Activated CD4-positive, alpha-beta T cell treated with anti-CD3 and anti-CD28 coated beads for 36 hours (primary cell): ENCODE measurements at places on chromosomes 5 and 9.

GRCh38 chr9:33318781-33319180, 28.5 kb downstream of the NFX1 start:
- DNase-seq: no peak

DNA sequence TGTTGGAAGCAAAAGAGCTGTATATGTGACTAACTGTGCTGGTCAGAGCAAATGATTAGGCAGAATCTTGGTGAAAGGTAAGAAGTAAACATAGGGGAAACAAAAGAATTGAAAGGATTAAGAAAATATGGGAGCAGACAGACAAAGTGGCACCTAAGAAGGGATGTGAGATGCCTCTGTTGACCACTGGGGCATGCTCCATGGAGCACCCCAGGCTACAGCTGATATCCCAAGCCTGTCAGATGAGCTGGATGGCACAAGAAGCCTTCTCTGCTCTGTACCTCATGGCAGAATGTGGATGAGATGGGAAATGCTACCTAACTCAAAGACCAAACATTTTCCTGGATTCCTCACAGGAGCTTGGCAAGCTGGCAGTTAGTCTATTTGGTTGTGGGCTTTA, 89.3 kb upstream of the SLIT3 start:
- no peak for DNase-seq

DNA sequence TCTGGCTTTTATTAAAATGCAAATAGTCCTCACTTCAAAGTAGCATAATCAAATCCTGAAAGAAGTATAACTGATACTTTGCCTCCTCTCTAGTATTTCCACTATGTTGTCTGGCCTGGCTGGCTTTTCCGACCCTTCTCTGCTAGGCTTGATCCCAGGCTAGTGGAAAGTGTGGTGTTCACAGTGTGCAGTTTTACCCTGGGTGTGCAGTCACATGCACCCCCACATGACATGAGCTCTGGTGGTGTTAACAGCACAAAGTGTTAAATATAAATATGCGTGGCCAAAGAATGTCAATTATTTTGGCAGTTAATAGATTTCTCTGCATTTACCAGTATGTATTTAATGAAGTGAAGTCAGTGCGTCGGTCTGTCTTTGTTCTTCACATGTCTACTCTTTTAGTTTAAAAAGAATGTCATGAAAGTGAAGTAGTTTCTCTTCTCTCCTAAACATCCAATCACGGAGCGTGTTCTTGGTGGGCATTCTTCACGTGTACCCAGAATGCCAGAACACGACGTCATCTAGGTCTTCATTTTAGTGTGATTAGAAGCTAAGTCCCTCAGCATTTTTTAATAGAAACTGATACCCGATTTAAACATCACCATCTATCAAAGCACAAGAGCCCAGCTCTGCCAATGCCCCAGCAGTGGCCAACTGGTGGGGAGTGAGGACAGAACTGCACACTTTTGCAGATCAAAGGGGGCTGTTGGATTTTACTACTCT, 286.4 kb downstream of the FANCC start:
- DNase-seq: no peak

- no peak for DNase-seq
Measured at GRCh38 chr5:59317774-59318205, 575.7 kb downstream of the PDE4D start.

DNA sequence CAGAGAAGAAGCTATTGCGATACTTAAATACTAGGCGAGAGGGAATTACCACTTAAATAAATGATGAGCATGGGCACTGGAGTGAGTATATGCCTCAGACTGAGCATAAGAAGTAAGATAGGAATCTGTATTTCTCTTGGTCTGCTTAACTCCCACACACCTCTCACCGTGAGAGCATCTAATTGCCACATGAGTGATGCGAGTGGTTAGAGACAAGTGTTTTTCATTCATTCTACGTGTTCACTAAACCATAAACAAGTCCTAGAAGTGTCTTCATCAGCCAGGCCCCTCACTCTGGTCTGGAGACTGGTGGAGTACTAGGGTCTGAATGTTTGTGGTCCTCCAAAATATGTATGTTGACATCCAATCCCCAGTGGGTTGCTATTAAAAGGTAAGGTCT, 150.2 kb upstream of the SLC12A2 start:
- no peak for DNase-seq

DNA sequence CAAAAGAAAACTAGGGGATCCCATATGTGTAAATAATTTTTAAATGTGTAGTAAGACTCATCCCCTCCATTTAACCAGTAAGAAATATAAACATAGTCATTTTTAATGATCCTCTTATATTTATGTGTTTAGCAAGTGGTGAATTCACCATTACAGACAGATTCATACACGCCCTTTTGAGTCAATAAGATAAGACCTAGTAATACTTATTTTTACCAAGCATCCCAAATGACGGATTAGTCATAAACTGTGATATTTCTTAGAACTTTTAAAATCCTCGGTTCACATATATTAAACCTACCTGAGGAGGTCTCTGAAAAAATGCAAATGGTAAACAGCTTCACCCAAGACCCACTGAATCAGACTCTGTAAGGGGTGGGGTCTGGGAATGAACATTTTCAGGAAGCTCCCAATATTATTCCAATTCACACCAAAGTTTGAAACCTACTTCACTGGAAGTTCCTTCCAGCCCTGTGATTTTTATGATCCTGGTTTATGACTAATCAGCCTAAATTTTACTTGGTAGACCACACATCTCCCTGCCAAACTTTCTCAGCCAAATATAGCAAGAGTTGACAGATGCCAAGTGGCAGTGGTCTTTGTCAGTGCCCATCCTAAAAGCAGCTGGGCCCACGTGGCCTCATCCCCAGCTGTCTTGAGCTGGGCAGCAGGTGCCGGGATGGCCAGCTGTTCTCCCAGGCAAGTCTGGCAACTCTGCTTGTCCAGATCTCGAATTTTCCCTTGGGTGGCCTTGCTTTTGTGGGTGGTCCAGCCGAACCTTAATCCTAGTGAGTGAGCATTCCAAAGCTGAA, 559.0 kb upstream of the RGMB start:
- DNase-seq: no peak

GRCh38 chr5:127878174-127878750, 175.1 kb downstream of the CCDC192 start:
- peak; percentile 36 for DNase-seq
